OCI-LY7 (cell line): ENCODE measurements at places on chromosomes 4 and X. TPM values are rescaled to one million over a fixed set of nuclear protein-coding genes. Genes with fewer than 3 reads are reported as not detected.

DNA sequence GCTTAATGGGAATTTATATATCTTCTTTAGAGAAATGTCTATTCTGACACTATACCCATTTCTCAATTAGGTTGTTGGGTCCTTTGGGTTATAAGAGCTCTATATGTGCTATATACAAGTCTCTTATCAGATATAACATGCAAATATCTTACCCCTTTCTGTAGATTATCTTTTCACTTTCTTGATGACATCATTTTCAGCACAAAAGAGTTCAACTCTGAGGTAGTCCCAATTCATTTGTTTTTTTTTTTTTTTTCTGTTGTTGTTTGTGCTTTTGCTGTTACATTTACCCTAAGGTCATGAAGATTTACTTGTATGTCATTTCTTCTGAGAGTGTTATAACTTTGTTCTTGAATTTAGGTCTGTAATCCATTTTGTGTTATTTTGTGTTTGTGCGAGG, 326.4 kb downstream of the CENPC start:
- no peak for DNase-seq

DNA sequence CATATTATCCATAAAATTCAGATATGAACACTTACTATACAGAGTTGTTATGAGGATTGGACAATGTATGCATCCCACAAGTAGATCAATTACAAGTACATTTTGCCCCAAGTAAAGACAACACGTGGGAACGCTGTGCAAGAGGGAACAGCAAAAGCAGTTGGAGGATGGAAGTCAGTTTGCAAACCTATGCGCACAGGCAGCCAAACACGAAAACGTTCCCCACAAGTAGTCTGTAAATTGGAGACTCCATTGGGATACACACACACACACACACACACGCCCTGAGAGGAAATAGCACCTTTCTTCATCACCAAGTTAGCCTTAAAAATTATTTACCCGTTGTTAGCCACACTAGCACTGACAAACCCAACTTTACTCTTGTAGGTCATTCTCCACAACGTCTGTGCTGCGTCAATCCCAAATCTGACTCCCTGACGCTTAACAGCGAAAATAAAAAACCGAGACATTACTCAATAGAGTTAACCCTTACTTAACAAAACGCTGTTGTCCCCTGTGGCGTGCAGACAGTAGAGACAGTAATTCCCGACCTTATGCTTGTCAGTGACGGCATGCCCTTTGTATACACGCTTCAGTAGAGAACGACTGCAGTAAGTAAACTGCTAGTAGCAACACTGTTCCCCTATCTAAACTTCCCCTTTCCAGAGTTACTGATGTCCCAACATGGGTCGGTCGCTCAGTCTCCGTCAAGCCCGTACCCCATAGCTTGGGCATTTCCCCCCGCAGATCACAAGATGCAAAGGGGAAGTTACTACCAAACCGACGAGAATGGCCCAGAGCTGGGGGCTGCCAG, 730 bp downstream of the MANBA start:
- DNase-seq, result peak; percentile 73

GRCh38 chr4:138292321-138292720, 50.2 kb upstream of the SLC7A11 start:
- DNase-seq, result no peak

DNA sequence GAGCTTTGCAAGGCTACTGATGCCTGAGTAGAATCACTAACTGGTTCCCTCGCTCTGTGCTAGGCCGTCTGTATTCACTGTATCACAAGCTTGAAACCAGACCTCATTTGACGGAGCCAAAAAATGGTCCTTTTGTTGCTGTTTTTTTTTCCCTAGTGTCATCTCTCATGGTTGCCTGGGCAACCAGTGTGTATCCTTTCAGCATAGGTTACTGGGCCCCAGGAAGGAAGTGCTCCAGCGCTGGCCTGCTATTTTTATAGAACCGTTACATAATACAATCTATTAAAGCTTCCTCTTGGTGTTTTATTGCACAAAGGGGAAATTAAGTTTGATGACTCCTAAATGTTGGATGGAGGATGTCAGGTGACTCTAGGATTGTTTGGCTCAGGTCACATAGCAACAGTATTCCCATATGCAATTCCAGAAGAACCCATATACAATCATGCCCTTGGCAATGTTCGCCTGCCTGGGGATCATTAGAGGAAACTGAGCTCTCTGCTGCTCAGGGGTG, 220.4 kb downstream of the SPRY1 start:
- peak; percentile 46 for DNase-seq

GRCh38 chr4:40550948-40551462, 78.7 kb downstream of the RBM47 start:
- peak; percentile 85 for DNase-seq

- no peak for DNase-seq
These were observed 56.9 kb downstream of the MAD2L1 start for GRCh38 chr4:120009731-120010130.

GRCh38 chr4:20265726-20266125, 14.0 kb downstream of the SLIT2 start:
- no peak for DNase-seq

- DNase-seq, result no peak
These were observed 23.2 kb upstream of the ADD1 start for GRCh38 chr4:2820216-2820982.

GRCh38 chr4:182089326-182089725, 153.9 kb upstream of the TENM3 start:
- no peak for DNase-seq

DNA sequence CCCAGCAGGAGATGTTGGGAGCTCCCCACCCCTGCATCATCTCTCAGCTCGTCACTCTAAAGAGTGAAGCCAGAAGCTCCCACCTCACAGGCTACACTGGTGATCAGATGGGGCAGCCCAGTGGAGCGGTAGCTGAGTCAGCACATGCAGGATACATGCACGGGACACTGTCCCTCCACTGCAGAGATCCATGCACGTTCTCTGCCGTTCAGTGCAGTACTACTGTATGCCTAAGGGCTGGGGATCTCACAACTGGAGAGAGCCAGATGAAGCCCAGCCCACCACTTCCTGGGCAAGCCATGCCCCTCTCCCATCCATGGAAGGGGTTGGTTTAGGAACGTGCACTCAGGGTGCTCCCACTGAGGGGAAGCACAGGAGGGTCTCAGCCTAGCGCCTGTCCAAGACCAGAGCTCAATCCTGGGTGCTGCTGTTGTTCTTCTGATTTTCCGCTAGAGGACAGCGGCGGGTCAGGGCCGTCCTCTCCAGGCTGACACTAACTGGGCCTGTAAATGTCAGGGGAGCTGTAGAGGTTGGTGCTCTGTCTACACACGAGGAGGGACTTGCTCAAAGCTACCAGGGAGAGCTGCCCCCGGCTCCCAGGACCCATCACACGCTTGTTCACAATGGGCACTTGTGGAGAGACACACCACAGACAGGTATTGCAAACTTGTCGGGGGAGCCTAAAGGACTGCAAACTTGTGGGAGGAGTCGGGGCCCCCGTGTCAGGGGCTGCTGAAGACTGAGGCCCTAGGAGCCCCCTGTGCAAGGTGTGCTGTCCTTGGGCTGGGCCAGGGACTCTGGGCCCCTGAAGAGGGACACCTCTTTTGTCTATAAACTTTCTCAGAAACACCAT, 18.2 kb upstream of the ABLIM2 start:
- peak; percentile 71 for DNase-seq

- DNase-seq, result no peak
These were observed 31.0 kb upstream of the SOD3 start for GRCh38 chr4:24764345-24764744.

- no peak for DNase-seq
These were observed 889.7 kb downstream of the PDHA2 start for GRCh38 chr4:96729641-96730040.

GRCh38 chrX:40266490-40267333, 169.0 kb upstream of the BCOR start:
- peak; percentile 62 for DNase-seq

- no peak for DNase-seq
These were observed 19.6 kb downstream of the CCNG2 start for GRCh38 chr4:77176640-77177039.

GRCh38 chr4:961351-962230, 11.8 kb downstream of the DGKQ start:
- DNase-seq, result no peak

DNA sequence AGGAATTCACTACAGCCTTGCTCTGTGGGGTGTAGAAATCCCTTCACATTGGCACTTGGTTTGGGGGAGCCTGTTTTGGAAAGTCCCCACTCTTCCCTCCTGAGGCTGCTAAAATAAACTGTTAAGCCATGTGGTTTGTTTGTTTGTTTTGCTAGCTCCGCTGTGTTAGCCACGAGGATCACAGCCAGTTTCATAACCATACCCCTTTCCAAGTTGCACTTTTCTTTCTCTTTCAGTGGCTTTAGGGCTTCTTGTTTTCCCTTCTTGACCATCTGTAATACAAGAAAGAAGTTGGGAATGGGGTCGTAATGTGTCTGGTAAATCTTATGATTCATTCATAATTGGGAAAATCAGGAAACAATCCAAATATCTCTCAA, 24.8 kb upstream of the UXT start:
- no peak for DNase-seq

GRCh38 chr4:103429283-103429682, 231.1 kb upstream of the CENPE start:
- no peak for DNase-seq

GRCh38 chr4:121228848-121229247, 64.7 kb upstream of the TNIP3 start:
- DNase-seq, result no peak

- DNase-seq, result no peak
These were observed 58.5 kb upstream of the SMAD1 start for GRCh38 chr4:145423017-145423708.

GRCh38 chr4:11598591-11598990, 169.9 kb upstream of the HS3ST1 start:
- no peak for DNase-seq

- DNase-seq, result no peak
These were observed 354.1 kb downstream of the GPM6A start for GRCh38 chr4:175457956-175458355.

GRCh38 chr4:151987606-151988005, 226.8 kb upstream of the GATB start:
- no peak for DNase-seq

DNA sequence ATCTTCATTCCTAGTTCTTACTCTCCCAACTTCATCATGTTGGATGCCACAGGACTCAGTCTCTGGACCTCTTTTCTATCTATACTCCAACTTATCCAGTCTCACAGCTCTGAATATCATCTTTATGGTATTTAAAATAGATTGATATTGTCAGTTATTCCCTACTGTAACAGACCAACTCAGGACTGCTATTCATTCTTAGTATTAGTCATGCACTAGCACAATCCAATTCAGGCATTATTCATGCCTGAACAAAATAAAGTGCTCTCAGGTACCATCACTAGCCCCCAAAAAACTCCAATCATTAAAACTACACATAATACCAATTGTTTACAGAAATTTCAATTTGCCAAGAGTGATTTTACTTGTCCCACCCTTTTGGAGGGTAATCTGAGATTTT, 37.7 kb downstream of the FRYL start:
- no peak for DNase-seq

GRCh38 chr4:184763150-184763780, 29.4 kb upstream of the CENPU start:
- DNase-seq, result no peak

DNA sequence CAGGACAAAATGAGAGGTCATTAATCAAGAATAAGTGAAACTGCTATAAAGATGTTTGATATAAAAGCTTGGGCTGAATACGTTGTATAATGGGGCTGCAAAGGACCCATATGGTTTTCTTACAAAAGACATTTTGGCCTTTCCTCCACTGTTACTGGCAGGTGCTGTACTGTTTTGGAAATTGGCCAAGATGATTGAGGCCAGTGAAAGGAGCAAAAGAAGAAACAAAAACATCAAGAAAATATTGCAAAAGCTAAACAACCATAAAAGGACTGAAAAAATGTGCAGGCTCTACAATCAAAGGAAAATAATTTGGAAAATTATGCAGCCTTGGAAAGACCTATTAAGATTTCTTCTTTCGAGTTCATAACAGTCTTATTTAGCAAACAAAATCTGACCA, 222.2 kb upstream of the PPP1R2C start:
- no peak for DNase-seq

GRCh38 chr4:125714845-125715244, 400.1 kb downstream of the FAT4 start:
- DNase-seq, result no peak

DNA sequence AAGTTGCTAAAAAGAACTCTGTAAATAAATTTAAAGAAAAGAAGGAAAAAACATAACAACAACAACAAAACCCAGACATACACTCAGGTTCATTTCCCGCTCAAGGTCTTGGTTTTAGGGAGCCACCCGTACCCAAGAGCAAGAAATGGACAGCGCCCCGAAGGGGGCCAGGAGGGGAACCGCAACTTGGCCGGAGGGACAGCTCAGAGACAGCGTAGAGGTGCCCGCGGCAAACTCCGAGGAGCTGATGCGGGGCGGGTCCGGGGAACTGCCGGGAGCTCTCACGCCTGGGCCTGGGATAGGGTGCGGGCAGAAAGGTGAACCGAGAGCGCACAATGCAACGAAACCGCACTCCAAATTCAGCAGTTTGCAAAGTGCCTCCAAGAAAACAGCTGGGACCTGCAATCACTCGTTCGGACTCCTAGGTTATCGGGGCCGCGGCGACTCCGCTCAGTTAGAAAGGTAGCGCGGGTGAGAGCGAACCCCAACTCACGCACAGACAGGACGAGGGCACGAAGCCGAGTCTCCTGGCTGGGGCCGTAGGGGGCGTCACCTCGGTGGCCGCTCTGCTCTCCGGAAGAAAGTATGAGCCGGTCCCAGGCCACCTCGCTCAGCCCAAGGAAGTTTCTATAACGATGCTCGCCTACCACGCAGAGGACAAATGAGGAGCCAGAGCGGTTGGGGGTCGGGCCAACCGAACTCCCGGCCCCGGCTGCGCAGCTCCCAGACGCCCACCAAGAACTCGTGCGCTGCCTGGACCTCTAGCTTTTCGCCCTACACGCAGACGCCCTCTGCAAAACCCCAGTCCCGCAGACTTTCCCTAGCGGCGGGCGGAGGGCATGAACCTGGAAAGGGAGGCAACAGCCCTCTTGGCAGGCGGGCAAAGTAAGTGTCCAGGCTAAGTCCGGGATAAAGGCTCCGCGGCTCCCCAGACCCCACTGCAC, 1.4 kb downstream of the NDNF start:
- DNase-seq, result no peak

Gene PNMA5
- not detected in 2 replicates for total RNA-seq

Gene HSFX4
- total RNA-seq, result not detected in 2 replicates

Gene PJA1
- total RNA-seq, result 18.4 and 20.8 TPM in 2 replicates

Gene CFAP99
- total RNA-seq, result not detected in 2 replicates

Gene SULT1E1
- total RNA-seq, result not detected in 2 replicates

Gene PPP1R2C
- not detected in 2 replicates for total RNA-seq

Gene SEPTIN6
- total RNA-seq, result 216 and 231 TPM in 2 replicates

Gene SPINK2
- 3.0 and 5.2 TPM in 2 replicates for total RNA-seq

Gene SORBS2
- 43.5 and 46.7 TPM in 2 replicates for total RNA-seq

Gene EFHC2
- not detected in 2 replicates for total RNA-seq

Gene KCNE5
- total RNA-seq, result not detected in 2 replicates

Gene UGT2A1
- total RNA-seq, result not detected in 2 replicates

Gene CT45A10
- total RNA-seq, result not detected in 2 replicates

Gene GAGE12J
- total RNA-seq, result not detected in 2 replicates

Gene CLCN4
- 9.7 and 10.2 TPM in 2 replicates for total RNA-seq
